DMS79 (cell line): ENCODE measurements at places on chromosomes 1 and 21.

- no peak for DNase-seq
These were observed 493.8 kb upstream of the CHRM3 start for GRCh38 chr1:238892612-238893011.

DNA sequence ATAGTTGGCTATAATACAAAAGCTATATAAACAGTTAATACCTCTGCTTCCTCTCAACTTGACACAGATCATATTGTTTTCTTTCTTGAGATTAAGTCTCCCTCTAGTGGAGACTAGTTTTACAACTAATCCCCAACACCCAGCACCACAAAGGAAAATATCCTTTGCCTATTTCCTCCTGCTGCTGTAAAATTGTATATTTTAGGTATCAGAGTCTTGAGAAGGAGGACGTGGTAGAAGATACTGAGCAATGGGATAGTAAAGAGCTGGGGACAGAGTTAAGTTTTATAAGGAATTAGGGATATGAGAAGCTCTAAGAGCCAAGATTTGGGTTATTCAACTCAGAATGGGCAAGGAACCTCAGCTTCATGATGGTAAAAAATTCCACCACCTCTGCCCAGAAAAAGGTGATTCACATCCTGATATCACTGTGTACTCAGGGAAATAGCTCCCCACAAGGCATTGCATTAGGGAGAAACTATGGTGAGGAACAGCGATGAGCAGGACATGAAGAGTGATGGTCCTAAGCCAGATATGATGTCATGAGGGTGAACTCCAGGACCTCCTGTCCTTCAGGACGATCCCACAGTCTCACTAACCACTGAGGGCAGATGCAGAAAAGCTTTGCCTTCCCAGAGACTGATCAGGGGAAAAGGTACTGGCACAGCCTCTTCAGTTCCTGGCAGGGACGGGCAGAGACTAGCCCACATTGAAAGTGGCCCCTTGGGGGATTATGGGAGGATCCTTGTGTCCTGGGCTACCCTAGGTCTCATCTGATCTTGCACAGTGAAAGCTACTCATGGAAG, 14.7 kb upstream of the CFAP126 start:
- peak; percentile 6 for DNase-seq

GRCh38 chr1:3651930-3652547, at the start of gene TP73:
Gene TP73, plus strand, starts transcription at chr1:3652516. Its CDS starts 29,850 bp downstream, at chr1:3682366.
- DNase-seq: peak; percentile 38

GRCh38 chr21:44732956-44733355, 21.6 kb upstream of the TSPEAR start:
- no peak for DNase-seq

DNA sequence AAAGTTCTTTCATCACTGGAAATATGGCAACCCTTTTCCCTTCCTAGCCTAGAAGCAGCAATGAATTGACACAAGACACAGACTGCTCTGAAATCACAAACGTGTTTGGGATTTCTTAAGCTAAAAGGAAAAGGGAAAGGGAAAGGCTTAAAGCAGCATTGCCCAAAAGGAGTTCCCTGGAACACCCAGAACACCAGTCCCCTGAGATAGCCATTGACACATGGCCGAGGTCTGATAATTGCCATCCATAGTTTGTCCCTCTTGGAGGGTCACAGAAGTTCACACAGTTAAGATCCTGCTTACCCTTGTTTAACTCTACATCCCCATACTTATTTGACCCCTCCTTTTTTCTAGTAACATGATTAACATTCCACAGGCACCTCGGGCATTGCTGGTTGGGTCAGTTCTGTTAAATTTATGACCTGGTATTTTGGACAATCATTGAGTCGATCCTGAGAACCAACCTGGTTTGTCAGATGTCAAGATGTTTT, 72.9 kb downstream of the ZNF281 start:
- no peak for DNase-seq

GRCh38 chr1:37752583-37753471, 12.1 kb downstream of the EPHA10 start:
- DNase-seq: peak; percentile 41

DNA sequence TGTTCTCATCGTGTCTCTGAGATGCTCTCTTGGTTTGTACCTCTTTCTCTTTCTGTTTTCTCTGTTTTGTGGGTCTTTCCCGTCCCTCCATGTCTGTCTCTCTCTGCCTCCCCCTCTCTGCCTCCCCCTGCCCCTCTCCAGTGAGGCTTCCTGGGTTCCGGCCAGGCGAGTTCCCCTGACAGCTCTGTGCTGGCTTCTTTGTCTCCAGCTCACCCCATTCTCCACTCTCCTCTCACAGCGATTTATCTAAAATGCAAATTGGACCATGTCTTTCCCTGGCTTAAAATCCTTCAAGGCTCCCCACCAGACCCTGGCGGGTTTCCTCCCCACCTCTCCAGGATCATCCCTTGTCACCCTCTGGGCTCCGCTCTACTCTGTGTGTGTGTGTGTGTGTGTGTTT, 202.4 kb upstream of the POU3F1 start:
- no peak for DNase-seq

DNA sequence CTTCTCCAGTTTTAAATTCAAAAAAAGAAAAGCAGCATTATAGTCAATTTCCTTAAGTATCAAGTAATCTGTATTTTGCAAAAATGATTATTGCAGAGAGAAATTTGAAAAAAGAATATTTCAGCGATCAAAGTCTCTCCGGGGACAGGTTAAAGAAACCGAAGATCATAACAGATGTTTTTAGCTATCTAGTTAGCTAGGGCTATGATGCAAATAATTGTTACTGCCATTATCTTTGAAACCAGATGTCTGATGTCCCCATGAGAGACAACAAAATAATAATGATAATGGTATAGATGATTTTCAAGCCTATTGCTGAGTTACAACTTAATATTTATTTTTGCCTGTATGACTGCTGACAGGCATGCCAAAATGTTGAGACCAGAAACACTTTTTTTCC, 1326.0 kb downstream of the PLA2G4A start:
- DNase-seq: no peak
